RCC 7860 (cell line): ENCODE measurements at places on chromosomes 2 and 18.

GRCh38 chr2:8544786-8545694 is 136.8 kb upstream of the ID2 start:
- DNase-seq = peak; percentile 59

GRCh38 chr2:100537918-100538317 is 24.9 kb upstream of the PDCL3 start:
- no peak for DNase-seq

DNA sequence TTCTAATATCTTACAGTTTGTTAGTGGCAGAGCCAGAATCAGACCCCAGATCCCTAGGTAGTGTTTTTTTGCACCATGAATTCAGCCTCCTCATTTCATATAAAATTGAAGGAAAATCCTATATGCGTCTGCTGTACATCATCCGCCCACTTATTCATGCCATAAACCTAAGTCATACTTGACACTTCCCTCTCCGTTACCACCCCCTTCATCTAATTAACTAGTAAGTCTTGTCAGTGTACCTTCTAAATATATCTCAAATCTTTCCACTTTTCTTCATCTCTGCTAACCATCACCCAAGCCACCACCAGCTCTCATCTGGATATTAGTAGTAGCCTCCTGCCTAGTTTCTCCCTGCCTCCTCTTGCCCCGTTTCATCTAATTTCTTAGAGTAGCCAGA is 248.7 kb upstream of the SIX3 start:
- no peak for DNase-seq

DNA sequence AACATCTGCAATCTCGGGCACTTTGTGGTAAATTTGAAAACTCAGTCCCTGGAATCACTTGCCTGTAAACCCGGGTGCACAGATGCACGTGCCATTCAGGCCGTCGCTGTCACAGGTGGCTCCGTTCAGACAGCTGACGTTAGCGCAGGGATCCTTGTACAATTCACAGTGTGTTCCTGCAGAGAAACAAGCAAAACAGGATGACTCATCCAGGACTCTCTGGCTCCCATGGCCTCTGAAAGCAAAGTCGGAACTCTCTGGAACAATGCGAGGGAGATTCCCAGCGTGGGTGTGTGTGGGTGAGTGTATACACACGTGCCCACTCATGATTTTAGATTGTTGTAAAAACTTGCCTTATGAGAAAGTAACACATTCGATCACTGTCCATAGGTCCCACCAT is 136.1 kb upstream of the PID1 start:
- peak; percentile 52 for DNase-seq

GRCh38 chr2:109519513-109519912 is 94.3 kb downstream of the SEPTIN10 start:
- no peak for DNase-seq

DNA sequence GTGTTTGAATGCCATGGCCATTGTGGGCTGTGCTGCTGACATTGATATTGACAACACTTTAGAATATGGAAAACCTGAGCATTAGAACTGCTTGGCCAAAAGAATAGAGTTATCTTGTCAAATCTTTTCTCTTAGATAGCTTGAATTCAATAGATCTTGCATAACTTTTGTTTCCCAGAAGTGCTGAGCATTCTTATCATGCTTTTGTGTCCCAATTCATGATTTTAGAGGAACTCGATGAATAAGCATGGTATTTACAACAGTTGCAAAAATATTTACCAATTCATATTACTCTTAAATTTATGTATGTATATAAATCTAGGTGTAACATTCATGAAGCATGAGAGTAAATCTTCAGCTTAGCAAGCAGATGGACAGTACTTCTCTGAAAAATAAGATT is 508.0 kb downstream of the BCL11A start:
- no peak for DNase-seq

GRCh38 chr2:2333076-2333475 is 2.0 kb upstream of the MYT1L start:
- no peak for DNase-seq

DNA sequence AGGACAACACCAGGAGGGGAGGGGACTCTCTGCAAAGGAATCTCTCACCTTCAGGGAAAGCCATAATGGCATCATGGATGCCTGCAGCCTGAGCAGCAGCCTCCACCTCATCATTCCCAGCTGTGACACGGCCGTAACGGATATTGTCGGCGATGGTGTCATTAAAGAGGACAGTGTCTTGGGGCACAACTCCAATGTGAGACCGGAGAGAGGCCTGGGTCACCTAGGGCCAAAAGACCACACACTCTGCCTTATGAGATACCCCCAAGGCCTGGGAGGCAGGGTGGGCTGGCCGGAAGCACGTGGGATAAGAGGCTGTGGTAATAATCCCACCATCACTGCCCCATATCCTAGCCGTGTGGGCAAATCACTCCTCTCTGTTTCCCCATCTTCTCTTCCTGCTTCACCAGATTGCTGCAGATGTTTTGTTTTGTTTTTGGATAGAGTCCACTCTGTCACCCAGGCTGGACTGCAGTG is 4.3 kb downstream of the ZFAND2B start:
- DNase-seq = no peak

- no peak for DNase-seq
Measured at GRCh38 chr2:100971221-100971620, 30.9 kb upstream of the RPL31 start.

DNA sequence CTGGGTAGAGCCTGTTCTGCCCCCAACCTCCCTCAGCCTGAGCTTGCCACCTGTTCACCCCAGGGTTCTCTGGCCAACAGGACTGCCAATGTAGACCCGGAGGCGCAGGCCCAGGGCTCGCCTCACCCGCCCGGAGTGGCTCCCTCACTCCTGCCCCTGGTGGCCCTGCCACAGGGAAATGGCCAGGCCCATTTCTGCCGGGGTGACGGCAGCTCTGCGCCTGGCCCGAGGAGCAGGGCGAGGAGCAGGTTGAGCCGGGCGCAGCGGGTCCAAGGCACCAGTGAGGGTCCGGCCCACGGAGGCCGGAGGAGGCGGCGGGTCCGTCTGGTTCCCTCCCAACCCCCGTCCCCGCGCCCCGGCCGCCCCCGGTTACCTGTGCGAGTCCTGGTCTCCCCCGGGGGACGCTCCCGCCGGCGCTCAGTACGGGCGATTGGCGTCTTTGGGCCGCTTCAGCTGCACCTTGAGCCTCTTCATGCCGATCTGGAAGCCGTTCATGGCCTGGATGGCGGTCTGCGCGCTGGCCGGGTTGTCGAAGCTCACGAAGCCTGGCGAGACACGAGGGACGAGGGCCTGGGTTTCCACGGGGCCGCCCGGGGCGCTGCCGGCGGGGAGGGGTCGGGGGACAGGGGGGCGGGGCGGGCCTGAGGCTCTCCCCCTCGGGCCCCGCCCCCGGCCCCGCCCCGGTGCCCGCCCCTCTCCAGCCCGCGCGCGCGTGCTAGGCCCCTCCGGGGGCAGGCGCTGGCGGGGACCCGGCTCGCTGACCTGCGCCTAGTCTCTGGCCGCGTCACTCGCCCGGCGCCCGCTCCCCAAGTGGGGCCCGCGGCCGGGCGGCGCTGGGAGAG is 312.0 kb downstream of the CELF4 start:
- DNase-seq = no peak

DNA sequence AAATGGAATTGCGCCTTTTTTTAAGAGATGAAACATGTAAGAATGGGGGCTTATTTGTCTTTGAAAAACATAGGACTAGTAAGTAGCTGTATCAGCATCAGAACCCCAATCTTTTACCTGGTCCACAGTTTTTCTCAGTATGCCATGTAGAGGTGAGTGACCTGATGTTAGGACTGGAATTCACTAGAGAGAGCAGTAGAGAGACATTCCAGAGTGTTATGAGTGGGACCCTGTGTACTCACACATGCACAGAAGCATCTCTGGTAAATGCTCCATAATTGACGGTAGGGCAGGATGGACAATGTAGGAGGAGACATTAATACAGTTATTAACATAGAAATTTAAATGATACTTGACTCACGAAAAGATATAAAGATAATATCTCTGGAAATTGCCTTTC is 1.4 kb upstream of the GALNT13 start:
- DNase-seq = no peak

DNA sequence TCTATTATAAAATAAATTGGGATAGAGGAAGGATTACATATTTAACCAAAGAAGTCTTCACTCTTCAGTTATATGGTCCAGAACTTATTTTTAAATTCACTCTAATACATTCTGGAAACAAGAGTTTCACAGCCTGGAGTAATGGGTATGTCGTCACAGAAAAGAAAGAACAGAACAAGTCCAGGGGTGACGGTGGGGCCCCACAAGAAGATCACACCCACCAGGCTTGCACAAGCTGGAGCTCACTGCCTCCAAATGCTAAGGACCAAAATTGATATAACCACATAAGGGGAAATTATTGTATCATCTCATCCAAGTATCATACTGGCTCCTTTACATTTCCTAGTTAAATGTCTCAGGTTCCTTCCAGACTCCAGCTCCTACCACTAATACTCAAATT is 11.3 kb downstream of the LRPPRC start:
- no peak for DNase-seq

DNA sequence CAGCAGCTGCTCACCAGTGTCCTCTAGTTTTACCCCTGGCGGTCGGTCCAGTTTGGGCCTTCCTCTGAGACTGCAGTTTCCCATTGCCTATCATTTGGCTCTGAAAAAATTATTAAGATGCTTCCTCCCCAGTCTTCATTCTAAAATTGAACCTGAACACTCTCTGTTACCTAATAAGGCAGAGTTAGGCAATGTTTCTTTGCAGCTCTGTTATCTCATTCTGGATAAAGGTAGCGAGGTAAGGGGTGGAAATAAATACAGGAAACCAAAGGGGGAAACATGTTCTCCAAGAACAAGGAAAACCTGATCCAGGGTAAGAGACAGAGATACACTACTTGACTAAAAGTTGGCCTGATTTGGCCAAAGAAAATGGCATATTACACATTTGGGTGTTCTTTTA is 91.0 kb upstream of the FZD5 start:
- DNase-seq = no peak

DNA sequence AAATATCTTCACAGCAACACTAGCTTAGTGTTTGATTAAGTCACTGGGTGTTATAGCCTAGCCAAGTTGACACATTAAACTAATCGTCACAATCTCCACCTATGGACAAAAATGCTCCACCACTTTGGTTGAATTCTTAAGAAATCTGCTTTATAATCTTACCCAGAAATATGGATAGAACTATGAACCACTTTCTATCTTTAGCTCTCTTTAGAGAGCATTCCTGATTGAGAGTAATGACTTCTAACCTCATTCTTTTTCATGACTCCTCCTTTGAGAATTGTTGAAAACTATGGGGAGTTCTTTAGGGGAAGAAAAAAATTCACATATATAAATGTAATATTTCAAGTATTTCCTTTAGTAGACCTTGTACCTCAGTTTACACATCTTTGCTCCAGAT is 1282.2 kb upstream of the ZEB2 start:
- no peak for DNase-seq

DNA sequence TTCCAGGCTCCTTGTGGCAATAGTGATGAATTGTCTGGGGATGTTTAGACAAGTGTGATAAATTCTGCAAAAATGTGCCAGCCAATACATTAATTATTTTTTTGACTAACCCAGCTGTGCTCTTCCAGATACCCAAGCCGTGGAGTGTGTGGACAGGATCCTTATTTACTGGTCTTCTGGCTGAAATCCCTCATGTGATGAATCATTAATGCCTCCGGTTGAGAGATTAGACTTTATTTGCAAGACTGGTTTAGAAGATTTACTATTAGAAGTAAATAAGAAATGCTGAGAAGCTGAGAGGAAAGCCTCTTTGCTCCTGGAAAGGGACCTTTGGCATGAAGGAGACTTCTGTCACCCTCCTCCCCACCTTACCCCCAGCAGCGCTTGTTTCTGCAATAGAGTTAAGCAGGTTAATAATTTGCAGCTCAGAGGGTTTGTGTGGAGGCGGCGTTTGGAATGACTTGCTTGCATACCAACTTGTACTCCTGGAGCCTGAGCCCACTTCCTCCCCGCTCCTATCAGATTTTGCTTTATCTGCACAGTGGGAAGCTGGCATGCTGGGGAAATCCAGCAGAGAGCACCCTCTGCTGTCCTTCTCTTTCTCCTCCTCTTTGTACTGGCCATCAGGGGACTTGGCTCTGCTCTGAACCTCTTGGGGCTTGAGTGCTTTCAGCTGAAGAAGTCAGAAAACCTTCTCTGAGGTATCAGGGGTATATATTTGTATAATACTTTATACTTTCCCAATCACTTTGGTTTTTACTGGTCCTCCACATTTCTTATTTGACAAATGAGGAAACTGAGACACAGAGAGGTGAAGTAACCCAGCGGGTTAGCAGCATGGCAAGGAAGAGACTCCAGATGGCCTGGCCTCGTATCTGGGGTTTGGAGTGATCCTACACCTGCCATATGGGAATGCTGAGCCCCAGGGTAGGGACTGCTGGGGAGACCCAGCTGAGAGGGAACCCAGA is 16.3 kb downstream of the SLC3A1 start:
- peak; percentile 99 for DNase-seq
